ENCODE measurements at places on chromosomes 11 and 22.

DNA sequence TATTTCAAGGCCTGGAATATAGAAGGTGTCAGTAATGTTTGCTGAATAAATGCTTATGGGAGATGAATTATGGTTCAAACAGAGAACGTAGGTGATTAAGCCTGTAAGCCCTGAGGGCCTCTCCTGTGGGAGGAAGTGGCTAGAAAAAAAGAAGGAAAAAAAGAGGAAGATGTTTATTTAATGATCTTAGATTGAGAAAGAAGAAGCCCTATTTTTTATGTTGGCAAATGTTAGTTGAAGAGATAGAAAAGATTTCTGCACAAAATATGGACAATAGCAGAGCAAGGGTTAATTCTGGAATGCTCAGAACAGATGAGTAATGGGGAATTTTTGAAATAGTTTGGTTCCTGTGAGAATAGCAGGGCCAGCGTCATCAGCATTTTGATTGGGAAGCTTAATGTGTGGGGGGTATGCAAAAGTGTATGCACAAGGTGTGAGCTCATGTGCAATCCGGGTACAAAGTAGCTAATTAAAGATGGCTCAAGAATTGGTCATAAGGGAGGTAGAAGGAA, 95.7 kb downstream of the TEAD1 start:
- no peak for DNase-seq

DNA sequence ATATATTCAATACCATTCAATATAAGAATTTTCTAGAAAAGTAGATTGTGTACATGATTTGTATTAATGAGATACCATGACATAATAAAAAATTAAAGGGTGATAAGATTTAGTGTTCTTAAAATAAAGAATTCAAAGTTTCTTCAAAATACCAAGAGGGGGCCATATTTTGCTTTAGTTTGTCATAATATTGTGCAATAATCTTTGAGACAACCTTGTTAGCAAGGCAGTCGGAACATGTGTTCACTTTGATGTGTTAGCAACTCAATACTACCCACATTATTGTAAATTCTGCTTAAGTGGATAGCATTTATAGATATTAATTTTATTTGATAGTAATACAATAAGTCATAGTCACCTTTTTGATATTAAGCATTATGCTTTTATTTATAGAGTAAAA, 241.3 kb upstream of the PDGFD start:
- DNase-seq, result no peak

DNA sequence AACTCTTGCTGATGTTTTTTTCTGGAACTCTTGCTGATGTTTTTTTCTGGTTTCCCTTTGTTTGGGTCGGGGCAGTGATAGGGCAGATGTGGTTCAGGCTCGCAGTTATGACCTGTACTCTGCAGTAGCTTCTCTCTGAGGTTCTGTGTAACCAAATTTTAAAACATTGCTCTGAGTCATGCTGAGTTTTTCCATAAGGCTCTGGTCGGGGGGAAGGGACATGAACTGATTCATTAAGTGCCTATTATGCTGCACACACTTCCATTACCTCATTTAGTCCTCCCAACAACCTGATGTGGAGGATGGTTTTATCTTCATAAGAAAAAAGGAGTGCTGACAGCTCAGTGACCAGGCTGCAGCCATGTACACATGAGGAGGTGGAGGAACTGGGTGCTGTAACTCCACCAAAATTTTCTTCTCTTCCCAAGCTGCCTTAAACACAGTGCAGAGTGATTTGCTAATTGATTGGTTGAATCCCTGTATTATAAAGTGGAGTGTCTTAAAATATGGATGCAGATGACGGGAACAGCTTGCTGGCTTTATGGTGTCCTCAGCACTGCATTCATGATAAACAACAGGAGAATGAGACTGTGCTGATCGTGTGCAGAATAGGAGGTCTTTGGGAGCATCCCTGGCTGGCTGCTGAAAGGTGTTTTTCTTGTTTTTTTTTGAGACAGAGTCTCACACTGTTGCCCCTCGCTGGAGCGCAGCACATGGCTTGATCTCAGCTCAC, 19.1 kb downstream of the TNRC6B start:
- DNase-seq, result peak; percentile 73

GRCh38 chr11:131064373-131064991, 148.2 kb upstream of the SNX19 start:
- DNase-seq, result no peak

DNA sequence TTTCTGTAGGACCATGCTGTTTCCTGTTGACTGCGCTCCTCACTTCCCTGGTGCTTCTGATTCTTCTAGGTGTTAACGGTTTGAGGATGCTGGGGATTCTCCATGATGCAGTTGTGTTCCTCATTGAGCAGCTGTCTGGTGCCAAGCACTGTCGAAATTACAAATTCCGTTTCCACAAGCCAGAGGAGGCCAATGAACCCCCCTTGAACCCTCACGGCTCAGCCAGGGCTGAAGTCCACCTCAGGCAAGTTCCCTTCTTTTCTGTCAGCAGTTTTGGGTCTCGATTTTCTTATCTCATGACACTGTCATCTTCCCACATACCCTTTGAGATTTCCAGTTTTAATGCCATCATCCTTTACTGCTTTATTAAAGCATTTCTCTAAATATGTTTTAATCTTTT, 7.7 kb upstream of the TTC36 start:
- no peak for DNase-seq

GRCh38 chr11:61580271-61580888, 496 bp downstream of the SYT7 start:
- DNase-seq, result no peak

GRCh38 chr11:59271247-59271755, 58.6 kb upstream of the MPEG1 start:
- no peak for DNase-seq

- no peak for DNase-seq
These were observed 3.8 kb upstream of the RFPL2 start for GRCh38 chr22:32208681-32209080.

DNA sequence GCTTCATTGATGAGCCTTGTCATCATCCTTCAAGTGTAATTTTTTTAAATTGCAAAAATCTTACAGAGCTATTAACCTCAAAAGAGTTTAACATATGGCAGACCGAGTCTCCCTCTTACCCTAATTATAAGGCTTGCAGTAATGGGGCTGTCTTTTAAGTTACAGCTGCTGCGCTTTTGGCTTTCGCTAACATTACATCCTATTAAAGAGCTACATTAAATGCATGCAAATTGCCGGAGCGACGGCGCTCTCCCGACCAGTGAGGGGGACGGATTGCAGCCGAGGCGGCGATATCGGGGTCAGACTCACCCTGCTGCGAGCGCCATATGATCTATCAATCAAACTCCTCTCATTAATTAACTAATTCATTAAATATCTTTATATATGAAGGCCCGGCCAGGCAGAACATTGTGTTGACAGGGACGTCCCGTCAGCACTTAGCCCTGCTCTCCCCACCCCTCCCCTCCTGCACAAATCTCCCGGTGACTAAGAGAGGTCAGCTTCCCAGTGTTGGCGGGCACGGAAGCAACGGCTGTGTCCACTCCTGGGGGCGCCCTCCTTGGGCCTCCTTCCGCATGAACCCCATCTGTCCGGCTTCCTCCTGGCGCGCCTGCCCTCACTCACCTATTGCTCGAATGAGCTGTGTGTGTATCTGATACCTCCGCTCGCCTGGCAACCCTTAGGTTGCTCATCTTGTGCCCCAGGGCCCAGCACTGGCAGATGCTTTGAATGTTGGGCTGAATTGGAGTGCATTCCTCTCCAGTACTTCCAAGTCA, 156.0 kb upstream of the CADM1 start:
- no peak for DNase-seq

- DNase-seq, result no peak
These were observed 174.5 kb upstream of the NTM start for GRCh38 chr11:131195661-131196517.

DNA sequence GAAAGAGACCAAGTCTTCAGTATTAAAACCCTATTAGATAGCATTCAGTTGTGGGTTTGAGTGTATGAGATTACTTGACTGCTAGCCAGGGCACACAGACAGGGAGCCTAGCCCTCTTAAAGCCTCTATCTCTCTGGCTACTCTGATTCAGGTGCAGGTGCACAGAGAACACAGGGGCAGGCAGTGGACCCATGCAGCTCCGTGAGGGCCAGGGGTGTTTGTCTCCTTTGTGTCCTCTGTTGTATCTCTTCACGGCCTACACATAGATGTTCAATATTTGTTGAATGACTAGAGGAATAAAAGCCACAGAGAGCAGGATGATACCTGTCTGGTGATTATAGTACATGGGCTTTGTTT, 21.5 kb upstream of the AIFM3 start:
- DNase-seq, result no peak

DNA sequence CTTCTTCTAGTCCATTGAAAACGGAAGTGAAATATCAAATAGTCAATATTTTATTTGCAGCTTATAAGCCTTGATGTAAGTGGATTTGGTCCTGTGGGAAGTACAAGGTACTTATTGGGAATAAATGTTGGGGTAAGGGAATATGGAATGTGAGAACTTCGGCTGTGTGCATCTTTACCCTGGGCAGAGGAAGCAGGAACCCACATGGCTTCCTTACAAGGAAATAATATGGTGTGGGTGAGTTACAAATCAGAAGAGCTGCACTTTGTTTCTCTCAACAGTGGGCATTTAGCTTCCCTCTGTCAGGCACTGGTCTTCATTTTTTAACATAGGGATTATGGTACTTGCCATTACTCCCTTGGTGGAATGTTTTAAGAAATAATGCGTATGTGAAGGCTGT, 77.9 kb downstream of the SCN3B start:
- DNase-seq, result no peak

GRCh38 chr22:34797826-34798225, 268.1 kb upstream of the ISX start:
- no peak for DNase-seq

- DNase-seq, result no peak
These were observed 26.9 kb downstream of the CD82 start for GRCh38 chr11:44592125-44592940.

DNA sequence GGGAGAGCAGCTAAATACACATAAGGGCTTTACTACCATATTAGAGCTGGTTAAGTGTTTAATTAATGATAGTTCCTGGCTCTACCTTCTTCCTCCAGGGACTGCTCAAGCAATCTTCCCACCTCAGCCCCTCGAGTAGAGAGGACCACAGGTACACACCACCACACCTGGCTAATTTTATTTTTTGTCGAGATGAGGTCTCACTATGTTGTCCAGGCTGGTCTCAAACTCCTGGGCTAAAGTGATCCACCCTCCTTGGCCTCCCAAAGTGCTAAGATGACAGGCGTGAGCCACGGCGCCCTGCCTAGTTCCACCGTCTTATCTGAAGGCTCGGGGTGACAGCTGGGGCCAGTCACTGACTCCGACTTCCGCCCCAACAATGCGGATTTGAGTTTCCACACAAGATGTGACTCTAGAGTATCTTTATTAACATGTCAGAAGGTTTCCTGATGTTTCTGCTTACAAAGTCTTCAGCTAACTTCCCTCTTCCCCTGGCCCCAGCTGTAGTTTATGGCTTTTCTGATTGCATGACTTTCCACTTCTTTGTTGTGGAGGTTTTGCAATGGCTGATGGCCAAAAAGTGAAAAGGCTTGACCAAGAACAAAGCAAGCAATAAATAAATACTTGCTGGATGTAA, 16.8 kb downstream of the TPST2 start:
- no peak for DNase-seq

DNA sequence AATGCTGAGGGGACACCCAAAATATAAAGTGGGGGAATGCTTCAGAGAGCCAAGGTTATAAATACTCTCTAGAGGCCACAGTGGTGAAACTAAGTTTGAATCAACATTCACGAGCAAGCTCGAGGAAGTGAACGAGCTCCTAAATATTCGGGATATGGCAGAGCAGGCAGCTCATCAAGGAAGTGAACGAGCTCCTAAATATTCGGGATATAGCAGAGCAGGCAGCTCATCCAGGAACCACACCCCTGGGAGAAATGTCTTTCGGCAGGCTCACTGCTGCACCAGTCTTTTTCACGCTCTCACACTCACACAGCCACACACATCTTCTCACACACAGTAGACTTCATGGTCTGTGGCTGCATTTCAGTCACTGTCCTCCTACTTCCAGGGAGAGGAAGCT, 787.5 kb downstream of the OPCML start:
- no peak for DNase-seq

GRCh38 chr11:127738771-127739286, 738.3 kb upstream of the KIRREL3 start:
- no peak for DNase-seq

GRCh38 chr11:12029738-12030363, 21.4 kb upstream of the DKK3 start:
- no peak for DNase-seq

DNA sequence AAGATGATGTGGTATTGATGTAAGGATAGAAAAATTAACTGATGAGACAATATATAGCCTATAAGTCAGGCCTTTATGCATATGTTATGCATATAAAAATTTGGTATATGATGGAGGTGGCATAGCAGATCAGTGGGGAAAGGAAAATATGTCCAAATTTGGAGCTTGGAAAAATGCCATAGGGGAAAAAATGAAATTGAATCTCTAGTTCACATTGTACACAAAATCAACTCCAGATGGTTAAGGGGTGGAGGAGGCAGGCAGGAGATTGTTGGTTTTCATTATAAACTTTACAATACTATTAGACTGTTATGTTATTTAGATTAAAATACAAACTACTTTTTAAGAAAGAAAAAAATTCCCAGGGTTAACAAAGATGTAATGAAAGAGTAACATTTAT, 15.1 kb upstream of the CD3E start:
- DNase-seq, result no peak

GRCh38 chr11:72788241-72788640, 5.6 kb downstream of the STARD10 start:
- DNase-seq, result no peak

GRCh38 chr11:45765836-45766235, 39.1 kb upstream of the SLC35C1 start:
- no peak for DNase-seq

DNA sequence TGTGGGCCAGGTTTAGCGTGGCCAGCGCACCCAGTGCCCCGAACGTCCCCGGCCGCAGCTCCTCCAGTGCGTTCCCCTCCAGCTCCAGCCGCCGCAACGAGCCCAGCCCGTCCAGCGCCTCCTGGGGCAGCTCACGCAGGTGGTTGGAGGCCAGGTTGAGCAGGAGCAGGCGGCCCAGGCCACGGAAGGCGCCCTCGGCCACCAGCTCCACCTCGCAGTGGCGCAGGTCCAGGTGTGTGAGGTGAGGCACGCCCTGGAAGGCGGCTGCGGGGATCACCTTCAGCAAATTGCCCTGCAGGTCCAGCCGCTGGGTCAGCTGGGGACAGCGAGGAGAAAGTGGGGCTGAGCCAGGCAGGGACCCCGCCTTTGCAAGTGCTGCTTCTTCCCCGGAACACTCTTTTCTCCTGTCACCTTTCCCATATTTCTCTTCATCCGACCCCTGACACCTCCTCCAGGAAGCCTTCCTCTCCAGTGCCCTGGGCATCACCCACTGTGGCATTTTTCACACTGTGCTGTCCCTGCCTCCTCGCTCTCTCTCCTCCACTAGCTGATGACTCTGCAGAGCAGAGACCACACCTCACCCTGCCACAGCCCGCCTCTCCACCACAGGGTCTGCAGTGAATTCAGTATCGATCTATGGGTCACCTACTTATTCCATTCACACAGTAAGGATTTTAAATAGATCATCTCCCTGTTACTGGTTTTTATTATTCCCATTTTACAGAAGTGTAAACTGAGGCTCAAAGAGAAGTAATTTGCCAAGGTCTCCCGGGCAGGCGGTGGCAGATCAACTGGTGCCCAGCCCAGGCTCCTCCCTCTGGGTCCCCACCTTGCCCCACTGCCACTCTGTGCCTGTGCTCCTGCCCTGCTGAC, 1.9 kb downstream of the CHADL start:
- DNase-seq, result no peak
